ENCODE measurements at places on chromosomes 3 and 15.

- DNase-seq, result no peak
Observed at GRCh38 chr15:27358751-27359434, 387.9 kb downstream of the GABRG3 start.

GRCh38 chr15:100033140-100033857 is 300.1 kb upstream of the LYSMD4 start:
- DNase-seq, result no peak

GRCh38 chr3:103247459-103247858 is 812.6 kb downstream of the ZPLD1 start:
- DNase-seq, result no peak

DNA sequence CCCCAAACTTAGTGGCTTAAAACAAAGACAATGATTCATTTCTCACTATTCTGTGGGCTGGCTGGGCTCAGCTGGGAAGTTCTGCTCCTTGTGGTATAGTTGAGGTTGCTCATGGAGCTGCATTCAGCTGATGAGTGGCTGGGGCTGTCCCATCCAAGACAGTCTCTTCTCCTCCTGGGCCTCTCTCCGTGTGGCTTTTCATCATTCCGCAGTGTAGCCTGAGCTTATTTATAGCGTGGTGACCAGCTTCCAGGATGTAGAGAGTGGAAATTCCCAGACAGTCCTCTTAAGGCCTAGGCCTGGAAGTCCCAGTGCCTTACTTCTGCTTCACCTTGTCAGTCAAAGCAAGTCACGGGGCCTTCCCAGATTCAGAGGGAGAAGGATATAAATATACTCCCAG is 136.7 kb upstream of the DAZL start:
- DNase-seq, result no peak

- no peak for DNase-seq
Observed at GRCh38 chr3:112013784-112014143, 15.0 kb downstream of the TAGLN3 start.

DNA sequence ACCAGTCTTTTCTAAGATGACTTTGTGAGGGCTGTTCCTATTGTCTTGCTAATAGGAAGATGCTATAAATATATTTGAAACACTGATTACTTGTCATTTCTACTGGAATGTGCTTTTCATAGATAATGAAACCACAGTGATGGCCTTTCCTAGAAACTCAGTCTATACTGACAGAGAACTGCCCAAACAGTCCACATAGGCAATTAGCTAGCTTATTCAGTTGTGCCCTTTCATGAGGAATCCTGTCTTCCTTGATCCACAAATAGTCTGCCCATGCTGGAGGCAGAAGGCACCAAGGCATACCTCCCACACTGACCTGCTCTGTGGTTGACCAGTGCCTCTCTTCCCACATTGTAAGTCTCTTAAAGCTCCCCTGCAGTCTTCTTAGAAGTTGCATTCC is 135.9 kb downstream of the CMSS1 start:
- DNase-seq, result no peak

- no peak for DNase-seq
Observed at GRCh38 chr15:71889385-71889784, 79.0 kb downstream of the NR2E3 start.

- no peak for DNase-seq
Observed at GRCh38 chr3:24483873-24484272, 10.8 kb downstream of the THRB start.

DNA sequence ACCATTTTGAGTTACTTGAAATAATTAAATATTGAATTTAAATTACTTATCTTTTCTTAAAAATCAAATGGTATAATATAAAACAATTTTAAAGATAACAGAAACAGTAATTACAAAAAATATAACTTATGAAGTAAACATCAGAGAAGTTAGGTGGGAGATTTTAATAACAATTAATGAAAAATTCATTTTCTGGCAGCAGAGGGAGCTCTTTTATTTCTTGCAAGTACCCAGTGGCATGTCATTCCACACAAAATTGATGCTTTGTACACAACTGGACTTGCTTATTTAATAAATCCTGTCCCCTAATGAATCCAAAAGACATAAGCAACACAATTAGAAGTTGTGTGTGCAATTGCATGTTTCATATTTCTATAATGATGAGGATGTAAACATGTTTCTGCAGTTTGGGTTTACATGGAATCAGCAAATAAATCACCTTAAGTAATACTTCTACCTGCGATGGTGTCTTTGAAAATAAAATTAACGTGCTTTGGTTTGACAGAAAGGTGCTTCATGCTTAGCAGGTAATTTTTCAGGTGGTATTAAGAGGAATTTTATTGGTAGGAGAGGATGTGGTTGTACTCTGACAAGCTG is 861.3 kb downstream of the ZPLD1 start:
- no peak for DNase-seq

DNA sequence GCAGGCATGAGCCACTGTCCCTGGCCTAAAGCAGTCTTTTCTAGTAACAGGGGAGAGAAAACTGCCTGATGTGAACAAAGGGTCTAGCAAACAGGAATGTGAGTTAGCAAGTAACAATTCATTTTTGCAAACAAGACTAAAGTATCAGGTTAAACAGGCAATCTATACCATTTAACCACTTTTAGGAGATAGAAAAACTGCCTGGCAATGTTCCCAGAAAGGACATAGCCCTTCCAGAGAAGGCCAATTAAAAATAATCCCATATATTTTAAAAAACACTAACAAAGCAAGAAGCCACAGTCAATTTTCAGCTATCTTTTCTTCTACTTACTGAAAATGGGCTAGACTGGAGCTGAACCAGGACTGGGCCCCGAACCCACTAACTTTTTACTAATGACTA is 6.3 kb downstream of the RBSN start:
- DNase-seq, result no peak

DNA sequence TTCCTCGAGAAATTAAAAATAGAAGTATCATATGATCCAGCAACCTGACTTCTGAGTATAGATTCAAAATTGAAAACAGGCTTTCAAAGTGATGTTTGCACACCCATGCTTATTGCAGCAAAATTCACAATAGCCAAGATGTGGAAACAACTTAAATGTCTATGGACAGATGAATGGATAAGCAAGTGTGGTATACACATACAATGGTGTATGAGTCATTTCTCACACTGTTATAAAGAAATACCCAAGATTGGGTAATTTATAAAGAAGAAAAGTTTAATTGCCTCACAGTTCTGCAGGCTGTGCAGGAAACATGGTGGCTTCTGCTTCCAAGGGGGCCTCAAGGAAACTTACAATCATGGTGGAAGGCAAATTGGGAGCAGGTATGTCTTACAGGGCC is 100.8 kb downstream of the KLF13 start:
- DNase-seq, result no peak

DNA sequence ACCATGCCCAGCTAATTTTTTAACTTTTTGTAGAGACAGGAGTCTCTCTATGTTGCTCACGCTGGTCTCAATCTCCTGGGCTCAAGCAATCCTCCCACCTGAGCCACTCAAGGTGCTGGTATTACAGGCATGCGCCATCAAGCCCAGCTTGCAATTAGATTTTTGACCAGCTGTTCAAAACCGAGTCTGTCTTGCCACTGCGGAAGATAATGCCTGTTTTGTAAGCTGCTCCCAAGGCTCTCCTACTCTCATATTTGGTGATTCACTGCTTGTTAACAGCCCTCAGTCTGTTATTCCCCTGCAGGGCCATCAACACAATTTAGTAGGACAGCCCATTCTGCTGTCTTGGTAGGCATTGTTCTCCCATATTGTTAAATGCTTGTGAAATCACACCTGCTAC is 17.8 kb upstream of the MCCC1 start:
- DNase-seq, result no peak

GRCh38 chr3:171533702-171534101 is 73.5 kb upstream of the TNIK start:
- DNase-seq, result no peak

- no peak for DNase-seq
Observed at GRCh38 chr3:134749802-134750553, 45.1 kb upstream of the EPHB1 start.

GRCh38 chr3:118480101-118480860 is 554.4 kb downstream of the IGSF11 start:
- no peak for DNase-seq

DNA sequence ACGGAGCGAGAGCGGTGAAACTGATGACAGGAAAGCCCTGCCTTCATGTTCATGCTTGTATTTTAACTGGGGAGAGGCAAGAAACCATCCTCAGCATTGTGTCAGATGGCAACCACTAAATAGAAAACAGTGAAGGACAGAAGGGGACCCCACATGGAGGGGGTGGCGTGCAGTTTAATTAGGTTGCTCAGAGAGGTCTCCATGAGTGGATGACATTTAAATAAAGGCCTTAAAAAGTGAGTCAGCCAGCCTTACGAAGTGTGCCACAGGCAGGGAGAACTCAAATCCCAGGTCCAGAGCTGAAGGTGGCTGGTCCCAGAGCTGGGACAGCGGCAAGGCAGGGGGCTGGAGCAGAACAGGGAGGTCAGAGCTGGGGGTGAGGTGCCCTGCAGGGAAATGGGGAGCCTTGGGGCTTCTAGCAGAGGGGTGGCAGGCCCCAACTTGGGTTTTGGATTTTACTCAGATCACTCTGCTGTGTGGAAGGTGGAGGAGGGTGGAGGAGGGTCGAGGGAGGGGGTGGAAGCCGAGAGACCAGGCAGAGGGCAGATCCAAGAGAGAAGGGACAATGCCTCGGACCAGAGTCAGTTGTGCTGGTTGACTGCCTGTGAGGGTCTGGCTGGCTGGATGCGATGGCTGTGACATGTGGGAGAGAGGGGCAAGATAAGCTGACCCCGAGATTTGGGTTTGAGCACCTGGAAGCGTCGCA is 73.7 kb downstream of the KLF13 start:
- no peak for DNase-seq

GRCh38 chr3:133531981-133532380 is 41.5 kb upstream of the CDV3 start:
- no peak for DNase-seq

DNA sequence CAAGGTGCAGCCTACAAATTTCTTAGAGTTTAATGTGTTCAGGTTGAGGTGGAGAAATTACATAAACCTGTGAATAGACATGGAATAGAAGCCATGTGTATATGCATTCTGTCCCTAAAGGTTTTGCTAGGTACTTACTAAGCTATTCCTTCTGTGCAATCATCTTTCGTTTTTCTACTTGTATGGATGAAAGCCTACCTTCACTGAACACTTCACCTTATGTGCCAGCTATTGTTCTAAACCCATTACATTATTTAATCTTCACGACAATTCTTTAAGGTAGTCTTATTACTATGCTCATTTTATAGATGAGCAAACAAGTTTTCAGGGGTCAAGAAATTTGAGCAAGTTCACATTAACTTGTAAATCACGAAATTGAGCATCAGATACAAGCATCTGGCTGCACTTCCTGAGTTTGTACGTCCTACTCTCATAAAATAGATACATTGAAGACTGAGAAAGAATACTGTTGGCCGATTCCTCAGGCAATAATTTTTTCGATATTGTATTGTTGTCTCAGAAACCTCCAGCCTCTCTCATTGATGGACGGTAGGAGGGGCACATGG is 635 bp upstream of the RCN2 start:
- no peak for DNase-seq

GRCh38 chr3:16297997-16298885 is 33.2 kb downstream of the OXNAD1 start:
- DNase-seq, result no peak

DNA sequence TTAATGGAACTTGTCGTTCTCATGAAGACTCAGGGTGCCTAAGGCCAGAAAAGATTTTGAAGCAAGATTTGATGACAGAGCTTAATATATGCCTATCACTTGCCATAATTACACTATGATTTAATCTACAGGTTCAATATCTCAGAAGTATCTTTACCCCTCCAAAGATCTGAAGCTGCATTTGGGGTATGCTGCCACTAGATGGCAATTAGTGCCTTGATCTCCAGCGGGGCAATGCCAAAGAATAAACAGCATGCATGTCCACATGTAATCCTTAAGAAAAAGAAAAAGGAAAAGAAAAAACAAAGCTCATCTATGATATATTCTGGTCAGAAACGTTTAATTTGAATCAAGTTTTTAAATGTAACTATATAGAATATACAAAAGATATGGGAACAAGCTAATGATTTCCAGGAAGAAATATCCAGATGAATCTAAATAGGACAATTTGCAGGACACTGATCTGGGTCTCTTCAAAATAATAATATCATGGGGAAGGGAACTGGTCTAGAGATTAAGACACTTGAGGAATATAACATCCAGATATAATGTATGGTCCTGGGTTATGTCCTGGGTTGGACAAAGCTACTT is 55.0 kb upstream of the SOX14 start:
- DNase-seq, result no peak

DNA sequence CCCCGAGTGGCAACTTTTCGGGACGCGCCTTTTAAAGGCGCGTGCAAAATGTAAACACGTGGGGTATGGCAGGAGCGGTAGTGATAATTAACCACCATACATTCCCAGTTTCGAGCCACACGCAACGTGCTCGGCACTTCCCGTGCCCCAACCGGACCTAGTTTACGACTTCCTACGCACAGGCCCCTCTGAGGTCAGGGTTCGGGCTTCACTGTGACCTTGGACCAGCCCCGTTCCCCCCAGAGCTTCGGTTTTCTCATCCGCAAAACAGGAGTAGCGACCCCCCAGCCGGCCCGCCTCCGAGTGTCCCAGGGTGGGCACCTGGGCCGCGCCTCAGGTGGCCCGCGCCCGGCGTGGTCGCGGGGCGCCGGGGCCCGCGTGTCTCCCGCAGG is 451 bp downstream of the CHCHD4 start:
- DNase-seq, result no peak

DNA sequence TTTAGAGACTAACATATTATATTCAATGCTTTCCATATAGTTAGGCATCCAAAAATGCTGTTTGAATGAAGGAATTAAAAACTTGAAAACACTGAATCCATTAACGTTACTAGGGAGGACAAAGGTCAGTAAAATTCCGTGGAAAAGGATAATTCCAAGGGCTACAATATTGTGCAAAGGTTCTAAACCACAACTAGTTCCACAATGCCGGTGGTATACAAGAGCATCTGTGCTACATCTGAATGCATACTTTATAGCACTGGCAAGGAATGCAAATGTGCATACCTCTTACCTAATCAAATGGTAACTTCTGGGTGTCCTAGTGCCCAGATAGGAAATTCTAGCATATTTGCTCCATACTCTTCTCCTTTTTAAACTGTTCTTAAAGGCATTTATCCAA is 2.2 kb downstream of the ICE2 start:
- DNase-seq, result no peak

DNA sequence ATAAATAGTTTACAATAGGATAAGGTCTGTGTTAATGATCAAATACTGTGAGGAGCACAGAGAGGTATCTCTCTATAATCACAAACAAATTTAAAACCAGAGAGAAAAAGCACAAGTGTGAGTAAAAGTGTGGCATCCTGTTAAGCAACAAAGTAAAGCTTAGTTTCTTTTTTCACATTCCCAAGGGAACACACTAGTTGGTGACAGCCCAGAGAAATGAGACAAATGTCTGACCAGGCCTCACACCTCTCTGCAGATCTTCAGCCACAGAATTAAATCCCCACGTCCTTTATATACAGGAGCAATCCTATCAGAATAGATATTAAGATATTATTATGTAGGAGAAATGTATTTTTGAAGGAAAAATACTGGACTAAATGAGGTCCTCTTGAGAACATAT is 2.7 kb downstream of the FBN1 start:
- DNase-seq, result no peak

GRCh38 chr3:169662843-169663160 is 710 bp downstream of the MECOM start:
- DNase-seq, result no peak

GRCh38 chr3:176313426-176313825 is 883.9 kb downstream of the TBL1XR1 start:
- DNase-seq, result no peak

Data from stimulated activated CD8-positive, alpha-beta memory T cell treated with anti-CD3 and anti-CD28 coated beads, Interleukin-4, amount 100 ng/mL, for 4 hours (primary cell).